ENCODE measurements at places on chromosomes 1 and 21.

- DNase-seq: no peak
Observed at GRCh38 chr1:98084188-98084587, 163.4 kb upstream of the DPYD start.

- DNase-seq: no peak
Observed at GRCh38 chr1:93081716-93082115, 2.6 kb downstream of the MTF2 start.

GRCh38 chr1:231981675-231982074 is 355.1 kb downstream of the DISC1 start:
- no peak for DNase-seq

GRCh38 chr1:19852036-19852435 is 30.2 kb upstream of the OTUD3 start:
- DNase-seq: no peak

- DNase-seq: peak; percentile 42
Observed at GRCh38 chr1:61083013-61083806, 849 bp downstream of the NFIA start.

GRCh38 chr1:48035371-48036141 is 38.4 kb upstream of the TRABD2B start:
- no peak for DNase-seq

DNA sequence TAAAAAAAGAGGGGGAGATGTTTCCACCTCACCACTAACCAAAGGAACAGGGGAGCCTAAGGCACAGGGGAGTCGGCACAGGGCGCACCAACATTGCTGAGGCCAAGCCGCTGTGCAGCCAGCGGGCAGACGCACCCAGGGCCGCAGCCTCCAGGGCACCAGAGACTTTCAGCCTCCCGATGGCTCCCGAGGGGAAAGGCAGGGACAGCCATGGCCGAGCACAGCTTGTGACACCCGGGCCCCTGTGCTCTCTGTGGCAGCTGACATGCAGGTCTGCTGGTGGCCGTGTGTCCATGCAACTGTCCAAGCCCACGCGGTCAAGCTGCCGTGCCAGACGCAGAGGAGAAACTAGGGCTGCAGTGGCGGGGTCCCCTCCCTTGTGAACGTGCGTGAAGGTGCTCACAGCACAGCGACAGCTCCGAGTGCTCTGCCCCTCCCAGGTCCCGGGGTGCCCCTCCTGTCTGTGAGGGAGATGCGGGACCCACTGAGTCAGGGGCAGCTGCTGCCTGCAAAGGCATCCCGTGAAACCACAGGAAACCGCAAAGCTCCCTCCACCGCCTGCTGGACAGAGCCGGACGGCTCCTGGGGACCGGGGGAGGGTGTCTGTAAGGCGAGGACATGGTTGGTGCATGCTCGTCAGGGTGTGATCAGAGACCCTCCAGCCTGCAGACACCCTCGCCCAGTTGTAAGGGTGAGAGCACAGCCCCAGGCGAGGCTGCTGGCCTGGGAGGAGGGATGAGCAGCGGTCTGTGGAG is 2.5 kb downstream of the KRTAP10-11 start:
- no peak for DNase-seq

GRCh38 chr1:35864813-35865212 is 18.2 kb upstream of the AGO1 start:
- DNase-seq: no peak

GRCh38 chr1:25563330-25564215 is 20.2 kb downstream of the LDLRAP1 start:
- no peak for DNase-seq

GRCh38 chr21:41827951-41828883 is 50.9 kb downstream of the PRDM15 start:
- DNase-seq: peak; percentile 32

DNA sequence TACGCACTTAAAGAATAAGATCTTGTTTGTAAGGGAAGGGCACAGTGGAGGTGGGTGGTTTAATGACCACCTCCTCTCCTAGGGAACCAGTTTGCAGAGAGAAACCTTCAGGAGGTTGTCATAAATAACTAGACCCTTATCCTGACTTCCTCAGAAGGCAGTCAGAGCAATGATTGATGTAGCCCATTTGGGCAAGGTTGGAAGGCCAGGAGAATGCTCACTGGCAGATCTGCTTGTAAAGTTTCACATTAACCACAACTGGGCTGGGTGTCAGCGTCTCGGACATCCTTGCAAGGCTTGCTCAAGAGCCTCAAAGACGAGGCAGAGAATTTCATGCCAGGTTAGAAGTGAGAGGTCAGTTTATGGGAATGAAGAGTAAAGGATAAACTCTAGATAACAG is 87.6 kb upstream of the TRABD2B start:
- DNase-seq: no peak

GRCh38 chr1:115980156-115980555 is 3.8 kb downstream of the SLC22A15 start:
- DNase-seq: no peak

DNA sequence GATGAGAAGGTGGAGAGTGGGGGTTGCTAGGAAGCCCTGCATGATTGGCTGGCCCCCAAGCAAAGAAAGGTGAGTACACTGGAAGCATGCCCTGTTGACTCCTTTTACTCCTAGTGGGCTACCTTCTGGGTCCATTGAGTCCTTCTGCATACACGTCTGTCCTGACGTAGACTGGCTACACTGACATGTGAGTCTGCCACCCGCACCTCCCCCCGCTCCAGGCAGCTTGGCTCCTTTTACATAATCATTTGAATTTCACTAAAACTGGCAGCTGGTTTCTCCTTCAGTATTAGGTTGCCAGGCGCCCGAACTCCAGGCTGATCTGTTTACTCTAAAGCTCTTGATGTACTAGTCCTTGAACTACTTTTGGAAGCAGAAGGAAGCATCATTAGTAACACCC is 8.7 kb downstream of the MRPS21 start:
- DNase-seq: no peak

DNA sequence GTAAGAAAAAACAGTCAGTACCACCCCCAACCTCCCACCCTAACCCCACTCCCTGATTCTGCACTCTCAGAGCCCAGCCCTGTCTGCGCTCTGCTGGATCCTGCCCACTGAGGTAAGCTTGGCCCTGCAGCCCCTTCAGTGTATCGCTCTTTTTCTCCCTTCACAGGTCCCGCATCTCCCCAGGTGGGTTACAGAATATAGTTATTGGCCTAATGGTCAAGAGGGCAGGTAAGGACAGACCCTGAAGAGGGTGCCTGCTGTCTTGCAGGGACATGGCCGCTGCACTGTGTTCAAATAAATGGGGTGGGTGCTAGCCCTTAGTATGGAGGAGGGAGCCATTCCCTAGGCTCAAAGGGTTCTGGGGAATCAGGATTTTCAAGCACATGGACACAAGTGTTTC is 135.7 kb downstream of the ADSS2 start:
- no peak for DNase-seq

All from HuH-7.5 (cell line).